ENCODE measurements at places on chromosomes 3 and 15.
A peak's percentile ranks its signal among the peaks of the same experiment; 100 is the strongest.

DNA sequence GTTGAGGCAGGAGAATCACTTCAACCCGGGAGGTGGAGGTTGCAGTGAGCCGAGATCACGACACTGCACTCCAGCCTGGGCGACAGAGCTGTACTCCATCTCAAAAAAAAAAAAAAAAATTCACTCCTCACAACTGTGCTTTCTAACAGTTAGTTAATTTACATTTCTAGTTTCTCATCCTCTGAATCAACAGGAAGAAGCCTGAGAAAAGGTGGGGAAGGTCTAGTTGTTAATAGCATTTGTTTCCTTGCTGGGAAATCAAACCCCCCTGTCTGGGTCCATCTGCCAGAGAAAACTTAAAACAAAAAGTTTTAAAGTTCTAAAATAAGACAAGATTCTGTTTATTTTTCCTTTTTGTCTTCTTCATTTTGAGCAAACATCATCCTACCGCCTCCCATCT is 62.3 kb downstream of the TMEM39A start:
- H3K27me3 ChIP-seq: no peaks in the 10 kb centered on the region
- no peaks in the 10 kb centered on the region for H3K4me1 ChIP-seq
- H3K27ac ChIP-seq: peak overlapping the region; percentile 64
- DNase-seq: no peak
- peaks cover 5% of the 10 kb centered on the region for H3K36me3 ChIP-seq

DNA sequence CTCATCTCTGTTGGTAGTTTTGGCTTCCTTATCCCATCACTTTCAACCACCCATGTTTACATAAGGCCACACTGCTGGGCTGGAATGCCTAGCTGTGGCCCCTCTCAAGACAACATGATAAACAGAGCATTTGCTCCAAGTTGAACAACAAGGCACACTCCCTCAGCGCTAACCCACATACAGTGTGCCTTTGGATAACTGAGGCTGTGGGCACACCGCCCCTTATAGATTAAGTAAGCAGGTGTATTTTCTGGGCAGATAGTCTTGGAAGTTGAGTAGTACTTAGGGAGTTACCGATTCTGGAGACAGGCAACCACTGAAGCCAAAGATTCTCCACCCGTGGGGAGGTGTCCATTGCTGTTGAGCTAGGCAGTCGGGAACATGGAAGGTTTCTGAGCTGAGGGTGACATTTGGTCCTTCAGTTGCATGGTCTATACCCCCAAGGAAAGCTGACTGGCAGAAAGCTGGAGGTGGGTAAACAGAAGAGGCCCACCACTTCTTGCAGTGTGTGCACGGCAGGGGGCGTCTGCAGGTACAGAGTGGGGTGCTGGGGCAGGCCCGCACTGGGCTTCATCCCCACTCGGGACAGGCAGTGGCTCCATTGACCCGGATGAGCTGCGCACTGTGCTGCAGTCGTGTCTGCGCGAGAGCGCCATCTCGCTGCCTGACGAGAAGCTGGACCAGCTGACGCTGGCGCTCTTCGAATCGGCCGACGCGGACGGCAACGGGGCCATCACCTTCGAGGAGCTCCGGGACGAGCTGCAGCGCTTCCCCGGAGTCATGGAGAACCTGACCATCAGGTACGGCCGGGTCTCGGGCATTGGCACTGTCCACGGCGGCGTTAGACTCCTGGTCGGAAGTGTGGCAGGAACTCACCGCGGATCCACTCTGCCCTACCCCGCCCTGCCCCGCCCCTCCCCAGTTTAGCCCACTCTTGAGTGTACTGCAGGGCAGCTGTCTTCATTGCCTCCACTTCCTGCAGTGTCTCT is 16.8 kb downstream of the NOX5 start:
- no peak for DNase-seq
- no peaks in the 10 kb centered on the region for H3K36me3 ChIP-seq
- peaks cover 61% of the 10 kb centered on the region for H3K27me3 ChIP-seq
- H3K4me1 ChIP-seq: no peaks in the 10 kb centered on the region
- H3K4me3 ChIP-seq: peak overlapping the region; percentile 53

DNA sequence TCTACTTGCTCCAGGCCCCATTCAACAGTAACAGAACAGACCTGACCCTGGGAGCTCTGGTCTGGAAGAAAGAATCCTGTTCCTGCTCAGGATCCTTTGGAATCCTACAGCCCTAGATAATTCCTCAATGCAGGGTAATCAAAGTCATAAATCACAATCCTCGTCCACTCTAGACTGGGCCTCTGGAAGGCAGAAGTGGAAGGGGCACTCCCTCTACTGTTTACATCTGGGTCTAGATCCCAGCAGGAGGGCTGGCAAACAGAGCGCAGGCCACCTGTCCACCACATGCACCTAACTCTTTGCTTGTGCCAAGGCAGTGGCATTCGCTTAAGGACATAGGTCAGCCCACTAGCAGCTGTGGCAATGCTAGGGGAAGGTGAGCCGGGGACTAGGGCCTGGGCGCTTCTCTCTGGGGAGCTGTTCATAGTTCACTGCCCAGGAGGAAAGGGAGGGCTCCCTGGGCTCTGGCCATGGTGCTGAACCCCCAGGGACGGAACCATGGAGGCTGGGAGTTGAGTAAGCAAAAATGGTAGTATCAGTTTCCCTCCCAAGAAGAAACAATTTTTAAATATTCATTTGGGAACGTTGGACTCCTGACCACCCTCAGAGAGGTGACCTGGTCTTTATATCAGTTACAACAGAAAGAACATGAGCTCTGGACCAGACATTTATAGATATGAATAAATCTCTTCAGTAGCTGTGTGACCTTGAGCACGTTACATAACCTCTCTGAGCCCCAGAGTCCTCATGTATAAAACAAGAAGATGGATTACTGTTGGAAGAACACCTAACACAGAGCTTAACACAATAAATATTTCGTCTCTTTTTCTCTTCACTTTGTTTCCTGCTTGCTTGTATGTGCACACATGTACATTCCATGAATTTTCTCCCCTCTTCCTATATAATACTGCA is 90.2 kb downstream of the NTRK3 start:
- DNase-seq: no peak
- no peaks in the 10 kb centered on the region for H3K36me3 ChIP-seq
- no peaks in the 10 kb centered on the region for H3K4me1 ChIP-seq
- H3K27ac ChIP-seq: no peak overlapping the region
- H3K27me3 ChIP-seq: peaks cover 21% of the 10 kb centered on the region
- no peak overlapping the region for H3K4me3 ChIP-seq

GRCh38 chr3:20376665-20377217 is 190.7 kb upstream of the SGO1 start:
- no peak overlapping the region for H3K27ac ChIP-seq
- no peaks in the 10 kb centered on the region for H3K27me3 ChIP-seq
- no peak overlapping the region for H3K4me3 ChIP-seq
- H3K4me1 ChIP-seq: no peaks in the 10 kb centered on the region

GRCh38 chr3:96813134-96813819 is 1.1 kb upstream of the EPHA6 start:
- H3K27ac ChIP-seq: no peak overlapping the region
- H3K4me1 ChIP-seq: peaks cover 2% of the 10 kb centered on the region
- no peak for DNase-seq
- no peaks in the 10 kb centered on the region for H3K36me3 ChIP-seq

GRCh38 chr3:101810022-101810418 is 31.0 kb downstream of the NXPE3 start:
- no peak overlapping the region for H3K4me3 ChIP-seq
- no peaks in the 10 kb centered on the region for H3K27me3 ChIP-seq
- H3K36me3 ChIP-seq: peaks cover 15% of the 10 kb centered on the region
- peaks cover 22% of the 10 kb centered on the region for H3K4me1 ChIP-seq

GRCh38 chr3:64030741-64031140 is 7.4 kb upstream of the PSMD6 start:
- H3K27me3 ChIP-seq: peaks cover 27% of the 10 kb centered on the region
- peak; percentile 66 for DNase-seq
- H3K4me1 ChIP-seq: peaks cover 2% of the 10 kb centered on the region
- peak overlapping the region; percentile 79 for H3K4me3 ChIP-seq
- H3K27ac ChIP-seq: peak overlapping the region; percentile 58

GRCh38 chr15:41331833-41332193 is 578 bp downstream of the OIP5 start:
- H3K36me3 ChIP-seq: peaks cover 10% of the 10 kb centered on the region
- peaks cover 29% of the 10 kb centered on the region for H3K4me1 ChIP-seq
- H3K4me3 ChIP-seq: peak overlapping the region; percentile 97
- H3K27me3 ChIP-seq: no peaks in the 10 kb centered on the region

GRCh38 chr15:61668444-61668843 is 391.8 kb downstream of the VPS13C start:
- no peak overlapping the region for H3K27ac ChIP-seq
- H3K36me3 ChIP-seq: no peaks in the 10 kb centered on the region
- peaks cover 34% of the 10 kb centered on the region for H3K27me3 ChIP-seq
- no peaks in the 10 kb centered on the region for H3K4me1 ChIP-seq
- no peak overlapping the region for H3K4me3 ChIP-seq

DNA sequence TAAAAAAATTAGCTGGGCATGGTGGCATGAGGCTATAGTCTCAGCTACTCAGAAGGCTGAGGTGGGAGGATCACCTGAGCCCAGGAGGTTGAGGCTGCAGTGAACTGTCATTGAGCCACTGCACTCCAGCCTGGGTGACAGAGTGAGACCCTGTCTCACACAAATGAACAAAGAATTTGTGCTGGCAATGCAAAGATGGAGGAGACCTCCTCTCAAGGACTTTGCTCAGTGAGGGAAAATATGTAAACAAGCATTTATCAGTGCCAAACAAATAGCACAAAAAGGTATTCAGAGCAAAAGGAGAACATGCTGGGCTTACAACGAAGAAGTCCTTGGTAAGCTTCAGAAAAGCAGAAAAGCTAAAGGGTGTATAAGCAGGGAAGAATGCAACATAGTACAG is 113.1 kb upstream of the UMPS start:
- DNase-seq: no peak
- H3K36me3 ChIP-seq: no peaks in the 10 kb centered on the region
- H3K27me3 ChIP-seq: peaks cover 6% of the 10 kb centered on the region
- peaks cover 16% of the 10 kb centered on the region for H3K4me1 ChIP-seq

DNA sequence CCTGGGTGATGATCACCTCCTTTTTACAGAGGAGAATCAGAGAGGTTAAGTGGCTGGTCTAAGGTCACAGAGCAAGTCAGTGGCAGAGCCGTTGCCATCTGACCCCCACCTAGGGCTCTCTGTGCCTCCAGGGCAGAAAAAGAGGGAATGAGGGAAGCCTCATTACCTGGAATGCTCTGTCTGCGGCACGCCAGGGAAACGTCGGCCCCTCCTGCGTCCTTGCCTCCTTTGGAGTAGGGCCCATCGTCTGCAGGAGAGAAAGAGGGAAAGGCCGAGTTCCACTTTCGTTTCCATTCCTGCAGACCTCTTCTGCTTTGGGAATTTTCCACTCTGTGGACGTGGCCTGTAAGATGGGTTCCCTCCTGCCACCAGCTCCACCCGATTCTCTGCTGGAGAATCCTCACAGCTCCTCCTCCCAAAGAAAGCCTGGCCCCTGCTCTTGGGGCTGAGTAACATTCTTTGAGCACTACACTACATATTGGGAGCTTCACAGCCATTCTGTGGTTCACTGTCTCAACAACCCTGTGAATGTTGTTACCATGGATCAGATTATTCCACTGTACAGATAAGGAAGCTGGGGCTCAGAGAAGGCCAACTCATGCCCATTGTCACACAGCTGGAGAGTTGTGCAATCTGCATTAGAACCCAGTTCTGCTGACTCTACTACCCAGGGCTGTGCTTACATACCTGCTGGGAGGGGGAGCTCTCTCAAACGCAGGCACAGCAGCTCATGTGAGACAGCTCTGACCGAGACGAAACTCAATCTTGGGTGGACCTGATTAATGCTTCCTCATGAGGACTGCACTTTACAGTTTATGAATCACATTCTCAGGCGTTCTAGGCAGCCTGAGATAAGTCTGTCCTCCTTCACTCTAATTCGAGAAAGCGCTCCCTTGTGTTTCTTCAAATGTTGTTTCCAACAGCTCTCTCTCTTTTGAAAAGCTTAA is 14.2 kb downstream of the GRIP2 start:
- no peak for DNase-seq
- no peaks in the 10 kb centered on the region for H3K36me3 ChIP-seq
- H3K27ac ChIP-seq: no peak overlapping the region
- H3K4me1 ChIP-seq: no peaks in the 10 kb centered on the region
- H3K4me3 ChIP-seq: no peak overlapping the region

GRCh38 chr15:89982315-89983055 is 18.6 kb upstream of the ZNF710 start:
- no peaks in the 10 kb centered on the region for H3K36me3 ChIP-seq
- H3K27ac ChIP-seq: peak overlapping the region; percentile 62
- no peaks in the 10 kb centered on the region for H3K4me1 ChIP-seq
- H3K4me3 ChIP-seq: no peak overlapping the region
- peaks cover 27% of the 10 kb centered on the region for H3K27me3 ChIP-seq
- DNase-seq: no peak

DNA sequence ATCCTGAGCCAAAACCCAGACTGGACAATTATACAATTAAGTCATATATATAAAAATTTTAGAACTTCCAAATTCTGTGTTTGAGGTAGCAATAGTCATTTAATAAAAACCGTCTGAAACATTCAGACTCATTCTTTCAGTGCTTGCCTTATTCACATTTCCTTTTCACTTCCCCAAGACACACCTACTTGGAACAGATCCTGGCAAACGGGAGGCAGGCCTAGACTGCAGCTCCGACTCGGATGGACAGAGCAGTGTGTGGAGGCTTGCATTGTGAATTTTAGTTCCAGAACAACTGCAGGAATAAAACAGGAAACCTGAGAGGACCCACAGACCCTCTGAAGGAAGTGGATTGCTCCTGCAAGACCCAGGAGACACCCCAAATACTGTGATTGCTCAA is 341.4 kb downstream of the CNTN3 start:
- H3K4me1 ChIP-seq: no peaks in the 10 kb centered on the region
- DNase-seq: no peak
- no peaks in the 10 kb centered on the region for H3K27me3 ChIP-seq
- H3K4me3 ChIP-seq: no peak overlapping the region
- H3K27ac ChIP-seq: no peak overlapping the region

GRCh38 chr3:60217156-60217911 is 1033.9 kb downstream of the FHIT start:
- H3K27ac ChIP-seq: no peak overlapping the region
- DNase-seq: no peak
- no peaks in the 10 kb centered on the region for H3K4me1 ChIP-seq
- H3K4me3 ChIP-seq: no peak overlapping the region
- H3K36me3 ChIP-seq: no peaks in the 10 kb centered on the region

DNA sequence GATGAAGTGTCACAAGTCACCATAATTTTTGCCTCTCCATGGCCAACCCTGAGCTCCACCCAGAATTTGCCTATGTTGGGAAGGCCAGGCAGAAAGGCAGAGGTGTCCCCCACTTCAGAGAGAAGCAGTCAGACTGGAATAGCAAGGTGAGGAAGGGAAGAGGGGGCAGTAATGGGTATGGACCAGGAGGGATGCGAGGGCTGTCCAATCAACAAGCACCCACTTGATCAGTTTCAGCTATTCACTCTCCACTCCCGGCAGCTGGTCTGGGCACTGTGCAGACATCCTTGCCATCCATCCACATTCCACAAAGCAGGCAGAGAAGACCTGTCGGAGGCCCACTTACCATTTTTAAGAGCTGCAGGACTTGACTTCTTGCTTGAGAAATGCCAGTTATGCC is 43.5 kb upstream of the CTNNB1 start:
- DNase-seq: no peak
- no peak overlapping the region for H3K27ac ChIP-seq
- no peak overlapping the region for H3K4me3 ChIP-seq
- H3K4me1 ChIP-seq: no peaks in the 10 kb centered on the region
- no peaks in the 10 kb centered on the region for H3K36me3 ChIP-seq

Data from effector memory CD8-positive, alpha-beta T cell (primary cell).